ENCODE measurements at places on chromosomes 3 and 15.

DNA sequence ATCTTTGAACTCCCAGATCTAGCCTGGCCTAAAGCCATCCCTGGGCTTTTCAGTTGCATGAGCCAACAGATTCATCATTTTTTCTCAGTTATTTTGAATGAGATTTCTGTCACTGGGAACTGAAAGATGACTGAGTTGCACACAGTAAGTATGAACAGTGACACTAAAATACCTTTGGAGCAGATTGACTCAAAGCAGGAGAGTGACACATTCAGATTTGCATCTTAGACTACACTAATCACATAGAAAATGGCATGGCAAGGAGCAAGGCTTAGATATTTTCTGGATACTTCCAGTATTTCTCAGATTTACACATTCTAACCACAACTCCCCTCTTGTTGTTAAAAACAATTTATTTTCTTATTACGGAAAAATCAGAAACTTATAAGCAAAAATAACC, 32.8 kb downstream of the SEC62 start:
- no peak for DNase-seq

- DNase-seq = no peak
Measured at GRCh38 chr15:40108061-40108854, 421 bp downstream of the BMF start.

DNA sequence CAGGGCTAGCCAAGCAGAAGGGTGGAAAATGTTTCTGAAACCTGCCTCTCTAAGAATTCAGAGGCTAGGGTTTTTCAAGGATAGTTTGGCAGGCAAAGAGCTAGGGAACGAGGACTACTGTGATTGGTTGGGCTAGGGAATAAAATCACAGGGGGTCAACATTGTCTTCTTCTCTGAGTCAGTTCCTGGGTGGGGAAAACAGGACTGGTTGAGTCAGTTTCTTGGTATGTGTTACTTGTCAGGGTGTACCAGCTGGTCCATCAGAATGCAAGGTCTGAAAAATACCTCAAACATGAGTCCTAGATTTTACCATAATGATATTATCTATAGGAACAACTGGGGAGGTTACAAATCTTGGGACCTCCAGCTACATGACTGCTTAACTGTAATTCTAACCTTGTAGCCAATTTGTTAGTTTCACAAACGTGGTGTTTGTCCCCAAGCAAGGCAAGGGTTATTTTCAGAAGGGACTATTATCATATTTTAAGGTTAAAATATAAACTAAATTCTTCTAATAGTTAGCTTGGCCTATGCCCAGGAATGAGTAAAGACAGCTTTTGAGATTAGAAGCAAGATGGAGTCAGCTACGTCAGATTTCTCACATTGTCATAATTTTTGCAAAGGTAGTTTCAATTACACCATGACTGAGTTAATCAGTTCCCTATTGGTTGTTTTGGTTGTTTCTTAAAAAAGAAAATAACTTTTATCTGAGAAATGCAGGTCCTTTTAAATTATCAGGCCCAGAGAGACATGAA, 231.5 kb downstream of the ALCAM start:
- peak; percentile 64 for DNase-seq

DNA sequence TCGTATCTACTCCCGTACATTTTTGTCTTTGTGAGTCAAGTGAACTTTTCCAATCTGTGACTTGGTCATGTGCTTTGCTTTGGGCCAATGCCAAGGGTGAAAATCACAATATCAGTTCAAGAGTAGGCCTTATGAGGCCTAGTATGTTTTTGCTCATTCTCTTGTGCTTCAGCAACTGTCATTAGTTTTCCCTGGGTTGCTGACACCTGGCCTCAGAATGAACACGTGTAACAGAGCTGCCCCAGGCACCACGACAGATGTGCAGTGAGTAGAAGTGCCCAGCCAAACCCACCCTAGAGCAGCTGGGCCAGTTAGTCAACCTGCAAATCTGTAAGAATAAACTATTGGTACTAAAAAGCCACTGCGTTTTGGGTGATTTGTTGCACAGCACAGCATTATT, 460.3 kb upstream of the WNT5A start:
- DNase-seq = no peak

DNA sequence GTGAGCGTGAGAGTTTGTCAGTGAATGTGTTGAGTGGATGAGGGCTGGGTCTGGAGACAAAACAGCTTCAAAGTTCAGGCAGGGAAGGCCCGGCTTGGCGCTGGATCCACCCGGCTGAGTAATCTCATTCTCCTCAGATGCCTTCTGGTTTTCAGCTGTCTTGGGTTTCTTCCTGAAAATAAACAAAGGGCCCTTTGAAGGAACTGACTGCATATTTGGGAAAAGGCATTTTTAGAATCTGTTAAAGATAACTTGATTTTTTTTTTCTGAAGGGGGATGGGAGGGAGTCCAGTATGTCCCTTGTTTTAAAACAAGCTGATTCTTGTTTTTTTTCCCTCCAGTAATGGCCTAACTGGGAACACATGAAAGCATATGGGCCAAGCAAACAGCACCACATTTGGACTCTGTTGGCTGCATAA, 86.4 kb downstream of the TIGIT start:
- DNase-seq = no peak

DNA sequence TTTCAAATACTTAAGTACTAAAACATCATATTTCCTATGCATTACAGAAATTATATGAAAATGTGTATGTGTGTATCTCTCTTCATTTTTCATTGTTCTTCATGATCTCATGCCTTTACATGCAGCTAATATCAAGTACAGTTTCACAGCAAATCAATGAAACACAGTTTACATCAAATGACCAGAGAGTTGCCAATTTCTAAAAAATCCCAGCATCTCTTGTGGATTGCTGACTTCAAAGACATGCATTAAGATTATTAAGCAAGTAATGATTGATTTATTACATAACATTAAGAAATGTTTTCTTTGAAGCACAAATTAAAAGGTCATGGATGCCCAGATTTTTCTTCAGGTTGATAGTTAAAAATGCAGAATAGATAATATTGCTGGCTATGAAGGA, 31.0 kb upstream of the TAFA4 start:
- DNase-seq = no peak

- DNase-seq = peak; percentile 9
Measured at GRCh38 chr15:52493968-52494367, 34.7 kb downstream of the MYO5A start.

- DNase-seq = no peak
Measured at GRCh38 chr3:119350114-119350513, 55.9 kb downstream of the ARHGAP31 start.

GRCh38 chr3:160617636-160618035, 52.3 kb upstream of the KPNA4 start:
- no peak for DNase-seq

DNA sequence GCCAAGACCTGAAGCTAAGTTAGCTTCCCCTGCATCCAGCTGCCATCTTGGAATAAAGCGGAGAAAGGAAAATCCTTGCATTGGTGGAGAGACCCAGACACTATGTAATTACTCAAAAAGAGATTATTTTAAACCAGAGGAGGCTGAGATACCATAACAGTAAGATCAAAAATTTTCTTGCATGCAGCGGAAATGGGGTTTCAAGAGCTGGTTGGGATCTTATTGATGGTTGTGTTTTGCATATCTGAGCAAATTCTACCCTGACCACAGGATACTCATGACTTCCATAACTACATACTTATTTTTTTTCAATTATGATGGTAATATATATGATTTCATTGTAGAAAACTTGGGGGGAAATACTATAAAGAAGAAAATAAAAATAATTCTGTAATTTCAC, 17.5 kb downstream of the TMEM158 start:
- DNase-seq = no peak

- DNase-seq = no peak
Measured at GRCh38 chr3:160130071-160130470, 95.2 kb upstream of the C3orf80 start.

- no peak for DNase-seq
Measured at GRCh38 chr3:103690536-103690935, 1255.7 kb downstream of the ZPLD1 start.

DNA sequence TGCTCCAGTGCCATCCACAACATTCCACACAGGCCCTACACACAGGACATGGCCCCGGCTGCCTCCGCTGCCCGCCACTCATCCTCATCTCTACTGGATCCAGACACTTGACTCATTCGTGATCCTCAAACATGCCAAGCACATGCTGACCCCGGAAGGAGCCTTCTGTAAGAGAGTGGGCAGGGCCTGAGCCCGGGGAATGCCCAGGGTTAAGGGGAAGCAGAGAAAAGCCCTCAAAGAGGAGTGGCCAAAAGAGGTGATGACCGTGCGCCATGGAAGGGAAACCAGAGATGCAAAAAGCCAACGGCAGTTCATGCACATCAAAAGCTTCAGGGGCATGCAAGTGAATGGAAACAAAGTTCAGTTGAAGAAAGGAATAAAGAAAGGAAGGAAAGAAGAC, 46.1 kb downstream of the RFTN1 start:
- no peak for DNase-seq

GRCh38 chr3:44132061-44132460, 109.6 kb upstream of the TOPAZ1 start:
- DNase-seq = no peak

GRCh38 chr15:49290191-49290590, 120.1 kb downstream of the GALK2 start:
- DNase-seq = no peak

- peak; percentile 30 for DNase-seq
Measured at GRCh38 chr3:20056725-20057611, 16.7 kb downstream of the KAT2B start.

DNA sequence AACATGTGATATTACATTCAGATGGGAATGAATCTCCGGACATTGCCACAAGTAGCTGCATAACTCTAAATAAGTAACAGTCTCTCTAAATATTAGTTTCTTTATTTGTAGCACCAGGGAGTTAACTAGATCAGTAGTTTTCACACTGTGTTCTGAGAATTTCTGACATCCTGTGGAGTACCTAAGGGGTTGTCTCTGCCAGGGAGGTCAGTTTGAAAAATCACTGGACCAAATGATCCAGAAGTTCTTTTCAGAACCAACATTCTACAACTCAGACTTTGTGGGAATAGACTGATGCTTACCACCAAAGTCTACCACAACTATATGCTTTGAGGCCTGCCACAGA, 9.0 kb upstream of the ILDR1 start:
- DNase-seq = no peak

DNA sequence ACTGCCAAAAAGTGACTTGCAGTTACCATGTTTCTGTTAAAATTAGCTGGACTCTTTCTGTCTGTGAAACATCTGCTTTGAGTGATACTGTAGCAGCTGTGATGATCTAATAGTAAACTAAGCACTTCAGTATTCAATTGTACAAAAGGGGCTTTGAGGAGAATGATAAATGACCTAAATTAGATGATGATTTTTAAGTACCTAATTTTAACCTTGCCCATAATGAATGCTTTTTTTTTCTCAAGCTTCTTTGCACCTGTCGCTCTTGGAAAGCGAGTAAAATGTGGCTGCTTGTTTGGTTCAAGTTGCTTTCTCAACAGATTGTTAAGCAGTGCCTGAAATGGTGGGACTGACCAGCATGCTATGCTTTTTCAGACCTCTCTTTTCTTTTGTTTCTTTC, 752.3 kb downstream of the EPHA3 start:
- no peak for DNase-seq

DNA sequence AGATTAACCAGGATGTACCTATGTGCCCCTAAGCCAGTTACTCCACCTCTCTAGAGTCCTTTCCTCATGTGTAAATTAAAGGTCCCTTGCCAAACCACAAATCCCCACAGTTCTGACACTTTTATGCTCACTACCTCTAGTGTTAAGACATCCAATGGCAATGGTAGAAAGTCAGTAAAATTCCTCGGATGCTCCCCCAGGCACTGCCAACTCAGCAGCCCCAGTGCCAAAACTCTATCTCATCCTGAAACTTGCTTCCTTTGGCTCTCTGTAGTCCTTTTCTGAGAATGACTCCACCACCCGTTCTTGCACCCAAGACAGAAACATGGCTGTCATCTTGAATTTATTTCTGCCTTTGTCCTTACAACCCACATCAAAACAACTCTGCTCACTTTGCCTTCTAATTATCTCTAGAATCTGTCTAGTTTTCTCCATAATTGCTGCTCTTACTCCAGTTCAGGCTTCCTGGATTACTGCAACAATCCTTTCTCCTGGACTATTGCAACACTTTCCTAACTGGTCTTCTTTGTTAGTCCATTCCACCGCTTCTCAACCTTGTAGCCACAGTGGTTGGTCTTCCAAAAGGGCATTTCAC, 41.6 kb downstream of the MB21D2 start:
- DNase-seq = peak; percentile 19

- DNase-seq = no peak
Measured at GRCh38 chr3:86029590-86029989, 961.4 kb downstream of the VGLL3 start.

DNA sequence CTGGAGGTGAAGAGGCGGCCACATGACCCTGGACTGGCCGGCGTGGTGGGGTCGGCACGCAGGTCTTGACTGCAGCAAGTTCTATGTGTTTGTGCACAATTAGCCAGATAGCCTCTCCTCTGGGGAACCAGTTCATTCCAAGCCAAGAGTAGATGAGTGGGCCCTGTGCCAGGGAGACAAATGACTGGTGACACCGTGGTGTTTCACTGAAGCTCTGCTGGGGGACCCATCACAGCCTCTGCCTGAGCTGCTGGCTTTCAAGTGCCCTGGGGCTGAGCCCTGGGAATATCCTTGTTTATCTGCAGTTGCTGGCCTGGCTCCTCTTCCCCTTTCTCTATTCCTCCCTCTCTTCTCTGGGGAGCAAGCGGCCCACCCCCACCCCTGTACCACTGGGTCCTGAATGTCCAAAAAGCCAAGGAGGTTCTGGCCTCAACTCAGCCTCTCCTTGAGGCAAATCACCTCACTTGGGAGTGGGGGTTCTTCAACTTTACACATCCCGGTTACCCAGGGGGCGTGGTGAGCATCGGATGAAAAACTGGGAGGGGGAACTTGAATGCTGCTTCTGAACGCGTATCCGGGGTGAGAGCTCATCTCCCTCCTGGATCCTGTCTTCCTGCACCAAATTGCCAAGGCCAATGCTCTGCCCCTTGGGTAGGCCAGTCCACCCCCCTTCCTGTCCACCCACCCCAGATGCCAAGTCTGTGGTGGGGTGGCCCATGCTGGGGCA, 199.6 kb upstream of the LYSMD4 start:
- no peak for DNase-seq

DNA sequence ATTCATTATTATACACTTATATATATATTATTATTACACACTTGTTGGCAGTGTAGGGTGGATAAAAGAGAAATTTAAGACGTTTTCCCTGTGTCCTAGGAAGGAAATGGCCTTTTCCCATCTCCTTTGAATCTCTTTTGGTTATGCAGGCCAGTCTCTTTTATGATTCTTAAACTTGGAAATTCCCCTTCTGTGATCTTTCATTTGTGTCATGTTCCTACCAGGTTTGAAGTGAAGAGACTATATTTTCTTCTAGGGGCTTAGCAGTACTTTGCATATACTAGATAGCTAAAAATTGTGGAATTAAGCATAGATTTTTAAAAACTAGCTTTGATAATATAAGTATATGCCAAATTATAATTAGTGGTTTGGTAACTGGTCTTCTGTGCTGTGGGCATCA, 58.5 kb downstream of the BBX start:
- no peak for DNase-seq

- no peak for DNase-seq
Measured at GRCh38 chr3:136989781-136990524, 32.2 kb downstream of the IL20RB start.

- DNase-seq = no peak
Measured at GRCh38 chr3:152084441-152085158, 184.1 kb upstream of the MBNL1 start.

- DNase-seq = no peak
Measured at GRCh38 chr3:43286841-43287499, 630 bp downstream of the SNRK start.

GRCh38 chr15:67405208-67406191, 115.4 kb upstream of the C15orf61 start:
- DNase-seq = peak; percentile 53

GRCh38 chr3:153925841-153926514, 195.2 kb upstream of the ARHGEF26 start:
- no peak for DNase-seq
